ENCODE measurements at places on chromosomes 11 and 22.

GRCh38 chr11:15062599-15062998, 10.8 kb upstream of the CALCB start:
- DNase-seq, result no peak

- DNase-seq, result no peak
Measured at GRCh38 chr11:83692675-83693074, 406.5 kb upstream of the CCDC90B start.

- DNase-seq, result no peak
Measured at GRCh38 chr22:28934026-28934425, 50.7 kb downstream of the ZNRF3 start.

DNA sequence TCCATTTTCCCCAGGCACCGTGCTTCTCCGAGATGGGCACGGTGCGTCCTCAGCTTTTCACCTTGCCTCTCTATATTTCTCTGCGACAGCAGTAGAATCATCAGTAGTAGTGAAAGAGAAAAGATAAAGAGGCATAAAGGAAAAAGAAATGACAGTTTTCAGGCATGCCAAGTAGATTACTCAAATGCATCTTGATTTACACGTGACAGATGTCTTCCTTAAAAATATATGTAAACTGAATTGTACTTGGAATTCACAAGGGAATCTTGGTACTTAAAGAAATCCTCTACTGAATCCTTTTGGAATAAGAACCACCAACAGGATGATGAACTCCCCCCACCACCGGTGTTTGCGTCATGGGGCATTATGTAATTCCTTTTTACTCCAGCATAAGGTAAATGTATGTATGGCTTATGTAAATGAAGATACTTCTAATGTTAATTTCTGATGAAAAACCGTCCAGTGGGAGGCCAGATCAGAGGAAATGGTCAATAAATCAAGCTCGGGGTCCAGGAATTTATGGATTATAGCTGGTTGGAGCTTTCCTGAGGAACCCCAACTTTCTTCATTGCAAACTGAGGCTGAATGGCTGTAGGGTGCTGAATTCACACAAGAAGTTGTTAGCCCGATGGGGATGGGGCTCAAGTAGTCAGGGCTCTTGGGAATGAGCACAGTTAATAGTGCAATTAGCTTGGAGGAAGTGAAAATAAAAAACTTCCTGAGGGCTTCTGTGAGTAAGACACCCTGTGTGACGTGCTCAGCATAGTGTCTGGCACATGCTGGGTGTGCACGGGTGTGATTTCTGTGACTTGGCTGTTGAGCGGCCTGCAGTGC, 630.4 kb downstream of the OPCML start:
- DNase-seq, result no peak

GRCh38 chr22:24335496-24335895, 64.9 kb downstream of the SPECC1L start:
- DNase-seq, result no peak

- no peak for DNase-seq
Measured at GRCh38 chr11:33157103-33158027, 3.9 kb downstream of the CSTF3 start.

DNA sequence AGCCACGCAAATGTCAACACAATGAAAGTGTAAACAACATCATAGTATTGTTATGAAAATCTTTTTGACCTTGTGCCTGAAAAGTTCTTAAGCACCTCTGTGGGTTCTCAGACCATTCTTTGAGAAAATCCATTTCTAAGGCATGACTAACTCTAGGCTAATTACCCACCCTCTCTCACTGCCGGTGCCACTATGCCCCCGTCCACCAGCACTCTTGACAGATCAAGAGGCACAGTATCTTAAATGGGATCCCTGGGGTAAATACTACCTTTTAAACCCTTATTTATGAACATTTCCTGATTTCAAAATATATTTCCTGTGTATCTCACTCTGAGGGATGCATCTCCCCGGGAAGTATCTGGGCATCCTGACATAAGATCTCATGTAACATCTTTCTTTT, 607.5 kb downstream of the METTL15 start:
- DNase-seq, result no peak

DNA sequence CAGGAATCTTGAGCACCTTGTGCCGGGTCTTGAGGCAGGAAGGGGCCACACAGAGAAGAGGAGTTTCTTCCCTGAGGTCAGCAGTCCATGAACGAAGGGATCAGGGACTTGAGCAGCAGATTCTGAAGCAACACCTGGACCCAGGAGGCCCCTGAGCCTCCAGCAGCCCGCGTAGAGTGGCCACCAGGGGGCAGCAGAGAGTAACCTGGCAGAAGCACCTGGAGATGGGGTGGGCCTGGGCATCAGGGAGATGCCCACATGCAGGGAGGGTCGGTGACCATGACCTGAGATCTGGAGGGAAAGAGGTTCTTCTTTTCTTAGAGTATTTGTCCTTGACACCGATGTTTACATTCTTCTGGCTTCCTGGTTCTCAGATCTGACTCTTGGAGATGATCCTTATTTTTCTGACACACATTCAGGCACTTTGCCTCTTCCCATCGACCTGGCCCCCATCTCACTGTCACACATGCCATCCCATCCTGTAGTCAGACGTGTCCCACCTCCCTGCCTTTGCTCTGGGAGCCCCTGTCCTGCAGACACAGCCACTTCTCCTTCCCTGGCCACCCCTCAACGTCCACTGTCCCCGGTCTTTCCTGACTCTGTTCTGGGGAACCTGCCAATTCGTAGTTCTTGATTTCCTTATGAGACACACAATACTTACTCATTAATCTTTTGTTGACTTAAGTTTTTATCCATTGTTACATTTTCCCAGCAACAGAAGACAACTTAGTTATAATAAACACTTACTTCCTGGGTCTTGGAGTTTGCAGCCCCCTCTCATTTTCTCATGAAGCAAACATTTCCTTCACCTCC, 66.5 kb downstream of the GGTLC2 start:
- DNase-seq, result no peak

- no peak for DNase-seq
Measured at GRCh38 chr11:63986932-63987513, 785 bp downstream of the OTUB1 start.

GRCh38 chr11:118929501-118930093, 3.9 kb upstream of the BCL9L start:
- DNase-seq, result no peak

GRCh38 chr11:116928102-116928777, 90.8 kb upstream of the APOA1 start:
- no peak for DNase-seq

- DNase-seq, result no peak
Measured at GRCh38 chr11:116853461-116854073, 16.1 kb upstream of the APOA1 start.

- no peak for DNase-seq
Measured at GRCh38 chr11:125163431-125164063, 1.0 kb upstream of the PKNOX2 start.

DNA sequence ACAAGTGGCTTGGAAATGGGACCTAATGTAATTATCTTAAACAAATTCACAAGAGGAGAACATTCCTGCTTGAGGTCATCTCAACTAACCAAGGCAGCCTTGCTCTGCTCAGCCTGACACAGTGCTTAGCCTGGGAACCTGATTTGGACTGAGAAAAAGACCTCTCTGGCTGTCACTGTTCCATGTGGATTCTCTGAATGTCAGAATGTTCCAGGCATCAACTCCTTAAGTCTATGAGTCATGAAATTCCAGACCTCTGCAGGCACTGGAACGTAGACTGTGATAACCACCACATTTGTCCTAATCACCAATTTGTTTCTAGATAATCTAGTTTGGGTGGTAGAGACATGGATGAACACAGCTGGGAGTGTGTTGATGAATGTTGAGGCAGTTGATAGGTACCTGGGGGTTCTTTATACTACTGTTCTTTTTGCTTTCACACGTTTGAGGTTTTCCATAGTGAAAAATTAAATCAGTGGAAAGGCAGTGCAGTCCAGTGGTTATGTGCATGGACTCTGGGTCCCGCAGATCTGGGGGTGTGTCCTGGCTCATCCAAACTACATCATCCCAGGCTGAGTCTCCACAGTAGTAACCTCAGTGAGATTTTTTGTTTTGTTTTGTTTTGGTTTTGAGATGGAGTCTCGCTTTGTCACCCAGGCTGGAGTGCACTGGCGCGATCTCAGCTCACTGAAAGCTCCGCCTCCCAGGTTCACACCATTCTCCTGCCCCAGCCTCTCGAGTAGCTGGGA, 269.6 kb downstream of the MN1 start:
- DNase-seq, result no peak

DNA sequence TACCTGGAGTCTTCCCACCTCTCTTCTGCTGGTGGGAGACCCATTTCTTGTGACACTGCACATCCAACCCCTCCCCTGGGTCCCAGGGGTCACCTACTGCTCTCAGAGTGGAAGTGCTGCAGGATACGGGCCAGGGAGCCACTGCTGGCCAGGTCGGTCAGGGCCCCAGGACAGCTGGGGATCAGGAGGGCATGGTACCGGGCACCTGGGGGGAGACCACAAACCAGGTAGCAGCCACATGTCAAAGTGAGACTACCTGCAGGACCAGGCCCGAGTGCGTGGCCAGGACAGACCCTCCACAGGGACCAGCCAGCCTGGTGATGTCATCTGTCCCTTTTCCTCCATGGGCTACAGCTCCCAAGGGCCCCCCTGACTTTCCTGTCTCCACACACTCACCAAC, 3.9 kb downstream of the GATD1 start:
- no peak for DNase-seq

DNA sequence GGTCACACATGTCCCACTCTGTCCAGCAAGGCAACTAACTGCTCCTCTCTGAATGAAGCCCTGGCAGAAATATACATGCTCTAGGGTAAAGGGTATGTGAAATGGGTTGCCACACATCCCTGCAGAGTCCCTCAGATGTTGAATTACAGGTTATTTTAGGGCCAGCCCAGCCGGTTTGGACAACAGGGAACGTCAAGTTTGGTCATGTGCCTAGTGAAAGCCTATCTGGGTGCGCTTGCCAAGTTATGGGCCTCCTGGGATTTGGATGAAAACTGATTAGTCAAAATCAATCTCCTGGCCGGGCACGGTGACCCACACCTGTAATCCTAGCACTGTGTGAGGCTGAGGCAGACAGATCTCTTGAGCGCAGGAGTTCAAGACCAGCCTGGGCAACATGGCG, 10.4 kb downstream of the AP1B1 start:
- DNase-seq, result no peak

- DNase-seq, result no peak
Measured at GRCh38 chr11:125425601-125426000, 70.5 kb downstream of the FEZ1 start.

DNA sequence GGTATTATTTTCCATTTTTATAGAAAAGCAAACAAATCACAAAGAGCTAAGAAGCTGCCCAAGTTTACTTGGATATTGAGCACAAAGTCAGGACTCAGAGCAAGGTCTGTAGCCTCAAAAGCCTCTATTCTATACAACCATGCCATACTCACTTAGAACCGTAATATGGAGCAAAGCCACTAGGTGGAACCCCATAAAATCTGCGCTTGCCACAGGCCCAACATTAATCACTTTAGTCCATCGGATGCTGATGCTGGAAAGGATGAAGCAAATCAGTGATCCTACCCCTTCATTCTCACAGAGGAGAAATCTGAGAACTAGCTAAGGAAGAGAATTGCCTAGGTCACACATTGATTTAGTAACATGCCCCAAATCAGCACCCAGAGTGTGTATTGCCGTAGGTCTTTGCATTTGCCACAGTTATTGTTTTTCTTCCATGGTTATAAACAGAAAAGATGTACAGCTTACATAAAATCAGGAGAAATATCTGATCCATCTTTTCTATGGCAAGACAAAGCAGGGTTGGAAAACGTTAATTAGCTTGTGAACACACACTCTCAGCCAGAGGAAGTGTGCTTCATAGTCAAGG, 56.7 kb upstream of the RAB38 start:
- no peak for DNase-seq

- DNase-seq, result no peak
Measured at GRCh38 chr11:67463680-67464410, 5.2 kb downstream of the TMEM134 start.

DNA sequence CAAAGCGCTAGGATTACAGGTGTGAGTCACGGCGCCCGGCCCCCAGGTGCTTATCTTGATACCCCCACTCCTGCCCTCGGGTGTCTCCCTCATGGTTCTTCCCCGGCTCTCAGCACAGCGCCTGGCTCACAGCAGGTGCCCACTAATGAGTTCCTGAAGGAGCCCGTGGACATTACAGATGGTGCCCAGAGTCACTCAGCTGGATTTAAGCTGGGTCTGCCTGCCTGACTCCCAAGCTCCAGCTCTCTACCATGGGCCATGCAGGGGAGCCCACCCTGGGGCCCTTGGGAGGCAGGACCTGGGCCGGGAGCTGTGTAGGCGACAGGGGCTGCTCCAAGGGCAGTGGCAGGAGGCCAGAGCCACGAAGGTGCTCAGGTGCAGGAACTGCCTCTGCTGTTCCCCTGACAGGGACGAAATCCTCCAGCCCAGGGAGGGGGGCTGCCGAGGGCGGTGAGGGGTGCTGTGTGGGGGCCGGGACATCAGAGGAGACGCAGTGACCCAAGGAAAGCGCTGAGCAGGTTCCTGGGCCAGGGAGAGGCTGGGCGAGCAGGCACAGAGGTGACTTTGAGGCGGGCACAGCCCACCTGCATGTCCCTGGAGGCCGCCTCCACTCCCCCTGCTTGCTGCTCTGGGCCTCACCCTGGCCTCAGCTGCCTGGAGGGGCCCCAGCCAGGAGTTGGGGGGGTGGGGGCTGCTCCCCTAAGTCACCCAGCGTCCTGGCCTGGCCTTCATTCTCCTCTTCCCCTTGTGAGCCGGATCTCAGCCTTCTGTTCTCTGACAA, 14.6 kb upstream of the FLRT1 start:
- peak; percentile 38 for DNase-seq

DNA sequence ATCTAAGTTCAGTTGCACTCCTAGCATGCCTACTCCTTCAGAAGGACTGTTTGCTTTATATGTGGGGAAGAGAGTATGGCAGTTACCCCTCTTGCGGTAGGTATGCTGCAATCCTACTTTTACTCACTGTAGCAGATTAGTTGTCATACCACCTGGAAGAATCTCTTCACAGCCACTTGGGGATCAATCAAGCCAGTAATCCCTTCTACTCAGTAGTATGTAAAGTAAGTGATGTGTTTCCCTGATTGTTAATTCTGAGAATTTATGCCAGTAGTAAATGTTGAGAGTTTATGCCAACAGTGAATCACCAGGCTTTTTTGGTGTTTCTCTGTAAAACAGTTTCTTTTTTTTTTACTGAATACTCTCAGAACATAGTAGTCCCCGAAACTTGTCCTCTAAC, 34.4 kb downstream of the PRMT3 start:
- DNase-seq, result peak; percentile 11

DNA sequence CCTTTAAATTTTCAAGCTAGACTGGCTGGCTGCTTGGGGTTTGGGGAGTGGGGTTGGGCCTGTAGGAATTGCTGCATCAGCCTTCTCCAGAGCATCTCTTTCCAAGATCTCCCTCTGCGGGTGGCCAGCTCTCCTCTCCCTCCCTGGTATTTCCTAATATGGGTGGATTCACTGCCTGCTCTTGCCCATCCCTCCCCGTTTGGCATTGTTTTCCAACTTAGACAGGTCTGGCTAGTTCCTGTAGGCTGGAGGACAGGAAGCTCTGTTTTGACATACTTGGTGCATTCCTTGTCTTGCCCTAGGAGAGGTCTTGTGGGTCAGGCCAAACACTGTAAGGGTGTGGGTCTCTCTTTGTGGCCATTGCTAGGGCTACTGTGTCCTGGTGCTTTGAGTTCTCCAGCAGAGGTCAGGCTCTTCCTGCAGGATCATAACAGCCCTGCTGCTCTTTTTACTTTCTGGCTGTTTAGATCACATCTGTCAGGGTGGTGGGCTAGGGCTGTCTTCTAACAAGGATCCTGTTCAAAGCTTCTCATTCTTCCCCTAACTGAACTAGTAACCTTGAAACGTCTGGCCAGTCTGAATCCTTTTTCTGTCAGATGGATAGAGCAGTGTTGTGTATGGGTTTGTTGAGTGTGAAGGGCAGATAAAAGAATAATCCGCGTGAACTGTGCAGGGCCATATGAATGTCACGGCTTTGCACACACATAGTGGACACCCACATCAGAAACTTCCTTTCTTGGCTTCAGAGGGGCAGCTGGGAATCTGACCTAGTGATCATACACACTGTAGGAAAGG, 18.3 kb upstream of the MICALL1 start:
- DNase-seq, result no peak

All from NCI-H524 treated with DMSO at 0.1 percent for 48 hours (cell line).